ENCODE measurements at places on chromosomes 1 and 21.

DNA sequence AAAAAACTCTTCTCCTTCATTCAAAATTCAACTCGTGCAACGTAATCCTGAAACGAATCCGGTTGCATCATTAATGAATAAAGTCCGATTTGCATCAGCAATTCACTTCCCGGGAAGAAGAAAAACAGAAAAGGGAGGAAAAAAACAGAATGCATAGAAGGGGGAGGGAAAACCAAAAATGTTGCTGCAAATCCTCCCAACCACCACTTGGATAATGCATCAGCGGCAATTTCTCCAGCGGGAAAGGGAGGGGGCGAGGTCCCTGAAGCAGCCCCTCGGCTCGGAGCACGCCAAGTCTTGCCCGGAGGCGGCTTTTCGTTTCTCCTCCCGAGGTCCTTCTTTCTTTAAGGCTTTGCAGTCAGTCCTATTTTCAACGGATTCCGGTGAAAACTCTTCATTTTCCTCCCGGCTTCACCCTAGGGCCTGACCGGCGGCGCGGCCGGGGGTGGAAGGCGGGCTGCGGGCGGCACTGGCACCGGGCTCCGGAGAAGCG lies 723 bp downstream of the CDC42BPA start:
- DNase-seq = no peak

DNA sequence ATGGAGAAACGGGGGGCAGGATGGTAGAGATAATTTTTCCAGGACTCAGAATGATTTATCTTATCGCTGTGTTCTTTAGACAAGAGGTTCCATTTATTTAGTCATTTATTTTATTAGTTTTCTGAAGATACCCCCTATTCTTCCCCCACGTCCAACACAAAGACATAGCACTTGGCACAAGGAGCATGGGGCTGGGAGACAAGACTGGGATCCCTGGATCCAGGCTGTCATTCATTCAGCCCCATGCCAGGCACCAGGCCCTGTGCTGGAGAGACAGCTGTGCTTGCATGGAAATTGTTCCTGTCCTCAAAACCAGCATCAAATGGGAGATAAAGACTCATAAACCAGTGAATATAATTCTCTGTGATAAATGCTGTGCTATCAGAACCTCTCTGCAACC lies 27.1 kb upstream of the PLXNA2 start:
- DNase-seq = no peak

DNA sequence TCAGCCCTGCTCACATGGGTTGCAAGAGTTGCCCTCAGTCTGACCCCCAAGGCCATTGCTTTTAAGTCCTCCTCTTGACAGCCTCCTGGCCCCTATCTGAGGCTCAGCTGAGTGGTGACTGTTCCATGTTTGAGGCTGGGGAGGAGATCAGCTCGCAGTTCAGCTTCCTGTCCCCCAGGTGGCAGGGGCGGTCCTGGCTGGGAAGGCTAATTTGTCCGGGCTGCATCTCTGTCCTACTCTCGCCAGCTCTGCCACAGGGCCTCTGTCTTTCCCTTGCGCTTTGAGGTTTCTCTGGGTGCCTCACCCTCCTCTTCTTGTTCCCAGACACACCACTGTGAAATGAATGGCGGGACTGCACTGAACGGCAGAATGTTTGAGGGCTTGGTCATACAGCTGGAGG lies 157.3 kb downstream of the KCNJ6 start:
- DNase-seq = peak; percentile 8

- DNase-seq = no peak
Measured at GRCh38 chr1:223479718-223480425, 86.7 kb downstream of the CCDC185 start.

DNA sequence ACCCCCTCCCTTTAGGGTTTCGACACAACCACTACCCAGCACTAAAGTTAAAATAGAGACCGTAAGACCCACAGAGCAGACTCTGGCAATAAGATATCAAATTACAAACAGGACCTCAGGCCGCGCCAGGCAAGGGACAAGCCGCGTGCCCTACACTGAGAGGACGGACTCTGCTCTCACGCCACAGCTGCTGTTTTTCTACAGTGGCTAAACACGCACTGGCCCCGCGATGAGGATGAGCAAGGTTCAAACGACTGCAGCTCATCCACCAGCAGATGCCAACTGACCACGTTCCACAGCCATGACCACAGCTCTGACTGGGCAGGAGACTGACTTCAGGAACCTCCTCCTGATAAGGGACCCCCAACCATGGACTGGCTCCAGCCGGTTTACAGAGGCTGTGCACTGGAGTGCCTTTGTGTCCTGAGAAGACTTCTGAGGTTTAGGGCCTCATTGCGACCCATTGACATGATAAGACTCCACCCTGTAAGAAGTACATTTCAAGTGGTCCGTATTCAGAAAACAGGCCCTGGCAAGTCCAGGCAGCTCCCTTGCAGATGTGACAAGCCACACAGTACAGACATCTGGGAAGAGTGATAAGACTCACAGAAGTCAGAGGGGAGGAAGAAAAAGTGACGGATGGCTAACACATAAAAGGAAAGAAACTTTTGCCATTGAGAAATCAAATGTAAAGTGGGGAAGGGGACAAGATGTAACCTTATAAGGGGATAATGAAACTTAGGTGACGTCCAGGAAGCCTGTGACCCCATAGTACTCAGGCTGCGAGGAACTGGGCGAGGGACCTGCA lies 1.5 kb upstream of the KRTAP10-6 start:
- DNase-seq = no peak

DNA sequence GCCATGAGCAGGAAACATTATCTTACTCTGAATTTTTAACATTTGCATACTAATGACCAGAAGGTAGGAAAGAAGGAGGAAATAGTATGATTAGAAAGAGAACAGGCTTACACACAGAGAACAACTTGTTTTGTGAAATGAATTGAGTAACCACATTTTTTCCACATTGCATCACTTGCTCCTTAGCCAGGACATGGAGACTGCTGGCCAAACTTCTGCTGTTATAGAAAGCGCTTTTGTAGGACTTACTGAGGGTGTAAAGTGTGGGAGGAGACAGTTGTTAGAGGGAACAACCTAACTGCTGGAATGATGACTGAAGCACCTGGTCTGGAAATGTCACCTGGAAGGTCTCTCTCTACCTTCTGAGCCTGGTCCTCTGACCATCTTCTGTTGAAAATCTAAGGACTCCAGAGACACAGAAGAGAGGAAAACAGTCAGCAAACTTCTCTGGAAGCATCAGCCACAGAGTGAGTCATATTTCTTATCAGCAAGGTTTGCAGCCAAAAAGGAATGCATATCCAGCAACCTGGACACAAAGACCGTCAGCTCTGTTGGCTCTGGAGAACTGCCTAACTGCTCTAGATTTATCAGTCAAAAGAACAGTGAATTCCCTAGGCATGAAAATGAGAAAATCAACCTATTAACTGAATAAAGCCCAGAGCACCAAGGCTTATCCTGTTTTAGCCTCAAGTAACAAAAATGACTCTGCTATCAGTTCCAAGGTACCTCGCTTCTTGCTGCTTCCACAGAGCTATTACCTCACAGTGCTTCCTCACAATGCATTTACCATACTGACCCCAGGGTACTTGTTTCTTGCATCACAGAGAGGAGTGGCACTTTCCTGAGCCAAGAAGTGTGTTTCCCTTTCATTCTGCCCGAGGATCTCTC lies 88.0 kb upstream of the SLFNL1 start:
- DNase-seq = no peak

DNA sequence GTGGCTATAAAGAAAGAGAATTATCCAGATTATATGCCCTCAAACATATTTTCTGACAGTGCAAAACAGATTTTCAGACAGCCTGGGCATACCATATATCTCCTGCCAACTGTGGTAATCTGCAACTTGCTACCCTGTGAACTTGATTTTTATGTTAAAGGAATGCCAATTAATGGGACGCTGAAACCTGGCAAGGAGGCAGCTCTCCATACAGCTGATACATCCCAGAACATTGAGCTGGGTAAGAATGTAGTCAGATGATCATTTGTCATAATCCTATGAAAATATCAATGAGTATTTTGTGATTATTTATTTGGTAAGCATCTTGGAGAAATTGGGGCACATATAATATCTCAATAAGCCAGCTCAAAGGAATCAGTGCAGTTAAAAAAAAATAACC lies 124.2 kb downstream of the VPS13D start:
- DNase-seq = no peak

DNA sequence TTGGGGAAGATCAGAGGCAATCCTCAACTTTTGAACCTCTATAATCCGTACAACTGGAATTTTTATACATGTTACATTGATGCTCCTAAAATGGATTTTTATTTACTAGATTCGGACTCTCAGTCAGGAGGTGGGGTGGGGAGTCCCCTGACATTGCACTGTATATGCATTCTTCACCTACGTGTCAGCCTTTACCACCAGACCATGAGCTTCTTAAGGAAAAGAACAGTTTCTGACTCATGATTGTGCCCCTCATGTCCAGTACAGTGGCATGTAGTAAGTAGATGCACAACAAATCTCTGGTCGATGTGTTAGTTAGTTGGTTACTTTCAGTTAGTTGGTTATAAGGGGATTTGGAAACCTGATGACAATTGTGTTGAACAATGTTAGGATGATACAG lies 15.4 kb downstream of the LPAR3 start:
- no peak for DNase-seq

DNA sequence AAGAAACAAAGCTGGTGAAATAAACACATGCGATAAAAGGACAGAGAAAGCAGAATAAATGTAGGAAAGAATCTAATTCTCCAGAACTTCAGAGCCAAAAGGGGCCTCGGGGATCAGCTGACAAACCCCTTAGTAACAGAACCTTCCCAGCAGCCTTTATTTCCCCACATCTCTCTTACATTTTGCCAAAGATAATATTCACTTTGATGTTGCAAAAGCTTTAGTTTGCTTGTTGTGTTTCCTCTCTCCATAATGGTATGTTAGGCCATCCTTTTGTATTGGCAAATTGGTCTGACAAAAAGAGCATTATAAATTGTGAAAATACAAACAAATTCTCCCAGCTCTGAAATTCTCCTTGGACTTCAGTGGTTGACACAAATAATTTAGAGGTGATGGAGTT lies 54.9 kb downstream of the OPTC start:
- DNase-seq = no peak

DNA sequence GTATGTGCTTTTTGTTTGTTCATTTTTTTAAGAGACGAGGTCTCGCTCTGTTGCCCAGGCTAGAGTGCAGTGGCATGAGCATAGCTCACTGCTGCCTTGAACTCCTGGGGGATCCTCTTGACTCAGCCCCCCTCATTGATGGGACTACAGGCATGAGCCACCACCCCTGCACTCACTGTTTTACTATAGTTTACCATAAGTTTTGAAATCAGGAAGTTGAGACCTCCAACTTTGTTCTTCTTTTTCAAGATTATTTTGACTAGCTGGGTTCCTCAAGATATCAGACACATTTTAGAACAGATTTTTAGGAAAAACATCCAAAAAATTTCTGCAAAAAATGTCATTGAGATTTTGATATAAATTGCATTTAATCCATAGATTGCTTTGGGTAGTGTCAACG lies 120.4 kb upstream of the FGGY start:
- no peak for DNase-seq

GRCh38 chr1:2542246-2542915 lies 12.3 kb upstream of the HES5 start:
- no peak for DNase-seq

DNA sequence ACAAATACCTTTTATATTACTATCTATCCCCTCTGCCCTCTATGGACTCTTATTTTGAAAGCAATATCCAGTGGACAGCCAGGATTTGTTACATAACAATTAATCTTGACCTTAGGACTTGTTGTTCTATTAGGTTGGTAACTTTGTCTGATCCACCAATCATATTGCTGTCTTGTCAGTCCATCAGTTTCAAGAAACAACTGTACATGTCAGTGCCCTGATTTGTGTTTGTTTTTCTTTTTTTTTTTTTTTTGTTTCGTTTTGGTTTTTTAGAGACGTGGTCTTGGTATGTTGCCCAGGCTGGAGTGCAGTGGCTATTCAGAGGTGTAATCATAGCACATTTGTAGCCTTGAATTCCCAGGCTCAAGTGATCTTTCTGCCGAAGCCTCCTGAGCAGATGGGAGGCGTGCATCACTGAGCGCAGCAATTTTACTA lies 1.5 kb upstream of the SCP2 start:
- no peak for DNase-seq

DNA sequence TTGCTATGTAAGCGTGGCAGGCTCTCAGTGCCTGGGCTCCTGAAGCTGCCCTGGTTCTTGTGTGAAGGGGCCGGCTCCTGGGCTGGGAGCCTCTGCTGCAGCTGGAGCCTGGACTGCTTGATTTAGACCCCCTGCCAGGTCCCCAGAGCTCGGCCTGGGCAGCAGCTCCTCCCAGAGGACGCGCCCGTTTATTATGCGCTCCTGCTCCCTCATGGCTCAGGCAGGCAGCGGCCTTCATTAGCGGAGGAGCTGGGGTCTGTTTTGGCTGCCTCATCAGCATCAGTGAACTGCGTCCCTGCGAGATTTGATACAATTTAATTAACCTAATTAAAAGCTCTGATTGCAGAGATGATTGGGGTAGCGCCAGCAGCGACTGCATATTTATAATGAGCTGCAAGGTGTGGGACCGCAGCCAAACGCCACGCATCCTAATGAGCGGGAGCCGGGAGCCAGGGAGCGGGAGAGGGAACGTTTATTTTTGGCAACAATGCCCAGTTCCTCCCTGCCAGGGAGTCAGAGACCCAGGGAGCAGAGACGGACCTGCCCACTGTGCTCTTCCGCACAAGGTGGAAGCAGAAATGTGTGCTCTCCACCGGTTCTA lies 16.6 kb downstream of the UTP11 start:
- DNase-seq = no peak

DNA sequence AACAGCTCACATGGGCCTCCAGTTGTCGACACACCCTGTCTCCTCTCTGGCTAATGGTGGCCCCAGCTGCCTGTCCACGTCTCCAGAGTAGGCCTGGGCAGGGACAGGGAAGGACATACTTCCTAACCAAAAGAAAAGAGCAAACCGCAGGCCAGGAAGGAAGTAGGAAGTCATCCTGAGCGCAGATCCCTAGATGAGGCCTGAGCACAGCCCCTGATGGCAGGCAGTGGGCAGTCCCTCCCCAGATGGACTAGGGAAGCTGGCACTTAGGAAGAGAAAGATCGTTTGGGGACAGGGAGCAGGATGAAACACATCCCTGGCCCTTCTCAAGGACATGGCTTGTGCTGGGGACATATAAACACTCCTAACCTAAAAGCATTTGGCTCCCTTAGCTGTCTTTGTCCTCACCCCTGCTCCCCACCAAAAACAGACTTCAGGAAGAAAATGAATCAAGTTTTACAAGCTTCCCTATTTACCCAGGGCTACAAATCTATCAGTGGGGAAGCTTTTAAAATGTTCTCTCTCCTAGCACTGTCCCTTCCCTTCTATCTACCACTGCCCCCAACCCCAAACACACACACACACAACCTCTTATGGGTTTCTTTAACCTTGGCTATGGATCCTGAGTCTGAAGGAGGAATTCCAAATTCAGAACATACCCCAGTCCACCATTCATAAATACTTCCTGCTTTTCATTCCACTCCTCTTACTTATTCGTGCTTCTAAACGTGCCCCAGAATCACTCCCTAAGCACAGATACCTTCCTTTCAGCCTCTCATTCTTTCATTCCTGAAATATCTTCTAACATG lies 21.1 kb downstream of the SSBP3 start:
- DNase-seq = no peak

Data from CD4-positive, alpha-beta T cell treated with Interleukin-1 beta for 1 hour (primary cell).